ENCODE measurements at places on chromosomes 7 and 10.

DNA sequence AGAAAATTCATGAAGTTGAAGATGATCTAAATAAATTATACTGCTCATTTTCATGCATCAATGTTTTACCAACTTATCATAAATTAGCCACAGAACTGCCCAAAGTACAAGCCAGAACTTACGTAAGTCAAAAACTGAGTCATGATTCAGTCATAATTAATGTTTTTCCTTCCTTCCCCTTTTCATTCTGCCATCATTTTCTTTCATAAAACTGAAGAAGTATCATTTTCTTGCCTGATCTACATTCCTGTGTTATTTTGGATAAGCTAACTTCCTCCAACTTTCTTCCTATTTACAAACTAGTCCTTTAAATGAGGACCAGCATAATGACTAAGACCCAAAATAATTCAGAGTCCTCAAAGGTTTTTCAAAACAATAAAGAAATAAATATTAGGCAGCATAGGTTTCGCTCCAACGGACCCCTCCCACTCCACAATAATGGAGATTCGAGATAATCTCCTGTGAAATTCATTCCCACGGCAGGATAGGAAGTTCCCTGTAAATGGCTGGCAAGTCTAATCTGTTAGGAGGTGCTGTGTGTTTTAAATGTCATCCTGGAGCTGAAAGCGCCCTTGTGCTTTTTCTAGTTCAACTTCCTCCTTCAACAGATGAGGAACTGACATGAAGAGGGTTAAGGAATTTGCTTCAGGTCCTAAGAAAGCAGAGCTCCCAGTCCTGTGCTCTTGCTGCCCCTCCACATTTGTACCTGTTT, 218.9 kb downstream of the DOCK4 start:
- H3K27ac ChIP-seq, result no peak overlapping the region
- no peaks in the 10 kb centered on the region for H3K4me1 ChIP-seq
- DNase-seq, result no peak
- no peaks in the 10 kb centered on the region for H3K27me3 ChIP-seq
- no peak overlapping the region for H3K4me3 ChIP-seq

GRCh38 chr7:151380199-151381097, 29.4 kb downstream of the WDR86 start:
- peaks cover 4% of the 10 kb centered on the region for H3K4me1 ChIP-seq
- no peak for DNase-seq
- H3K4me3 ChIP-seq, result no peak overlapping the region
- peaks cover 26% of the 10 kb centered on the region for H3K27me3 ChIP-seq
- H3K27ac ChIP-seq, result no peak overlapping the region

- no peak for DNase-seq
- no peak overlapping the region for H3K27ac ChIP-seq
- no peaks in the 10 kb centered on the region for H3K27me3 ChIP-seq
- H3K4me1 ChIP-seq, result peaks cover 6% of the 10 kb centered on the region
Observed at GRCh38 chr10:34824870-34825269, 9.8 kb upstream of the PARD3 start.

- no peaks in the 10 kb centered on the region for H3K36me3 ChIP-seq
- DNase-seq, result no peak
- H3K4me3 ChIP-seq, result peak overlapping the region; percentile 49
- H3K4me1 ChIP-seq, result peaks cover 2% of the 10 kb centered on the region
- peaks cover 67% of the 10 kb centered on the region for H3K27me3 ChIP-seq
Observed at GRCh38 chr10:127738512-127739424, 1.8 kb downstream of the FOXI2 start.

DNA sequence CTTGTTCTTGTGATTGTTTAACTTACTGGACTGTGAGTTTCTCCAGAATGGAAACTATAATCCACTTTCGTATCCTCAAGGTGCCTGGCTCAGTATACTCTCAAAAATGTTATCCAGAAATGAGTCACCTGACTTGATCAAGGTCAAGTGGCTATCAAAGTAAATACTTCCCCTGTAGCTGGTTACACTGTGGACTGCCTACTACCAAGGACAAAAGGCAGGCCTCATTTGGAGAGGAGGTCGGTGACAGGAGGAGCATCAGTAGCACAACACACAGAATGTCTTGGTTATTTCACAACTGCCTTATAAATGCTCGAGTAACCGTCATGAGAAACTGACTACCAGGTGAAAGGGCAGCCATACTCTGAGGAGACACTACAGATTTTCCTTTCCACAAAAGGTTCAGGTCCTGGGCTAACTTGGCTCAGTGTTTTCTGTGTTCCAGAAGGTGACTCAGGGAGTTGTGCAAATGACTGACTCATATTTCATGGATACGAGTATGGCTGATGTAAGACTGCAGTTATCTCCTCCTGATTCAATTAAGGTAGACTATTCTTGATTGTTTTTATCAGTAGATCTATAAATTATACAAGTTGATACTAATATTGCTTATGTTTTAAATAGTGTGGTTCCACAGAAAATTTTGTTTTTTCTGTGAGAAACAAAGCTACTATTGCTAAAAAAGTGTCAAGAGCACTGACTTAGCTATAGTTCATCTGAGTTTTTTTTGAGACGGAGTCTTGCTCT, 4.2 kb upstream of the CCNY start:
- H3K27ac ChIP-seq, result peak overlapping the region; percentile 26
- no peak overlapping the region for H3K4me3 ChIP-seq
- peaks cover 14% of the 10 kb centered on the region for H3K4me1 ChIP-seq
- DNase-seq, result no peak
- peaks cover 6% of the 10 kb centered on the region for H3K36me3 ChIP-seq

GRCh38 chr7:20440472-20441105, 109.9 kb downstream of the ITGB8 start:
- no peaks in the 10 kb centered on the region for H3K36me3 ChIP-seq
- peaks cover 3% of the 10 kb centered on the region for H3K27me3 ChIP-seq
- H3K4me3 ChIP-seq, result no peak overlapping the region
- peaks cover 7% of the 10 kb centered on the region for H3K4me1 ChIP-seq
- DNase-seq, result no peak

DNA sequence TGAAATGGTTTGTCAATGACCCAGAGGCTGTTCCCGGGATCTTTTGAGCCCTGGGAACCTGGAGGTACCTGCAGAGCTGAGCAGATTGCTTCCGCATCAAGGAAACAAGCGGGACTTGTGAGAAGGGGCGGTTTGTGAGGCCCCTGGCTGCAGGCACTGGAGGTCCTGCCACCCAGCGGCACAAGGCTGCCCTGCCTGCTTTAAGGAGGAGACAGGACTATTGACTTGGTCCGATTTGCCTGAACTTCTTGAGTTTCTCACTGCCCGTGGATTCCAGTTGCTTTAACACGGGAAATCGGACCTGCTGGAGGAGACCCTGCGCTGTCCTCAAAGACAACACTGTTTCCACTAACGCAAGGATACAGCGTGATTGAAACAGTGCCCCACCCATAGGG, 130.1 kb downstream of the DNAJB6 start:
- H3K4me3 ChIP-seq, result no peak overlapping the region
- H3K4me1 ChIP-seq, result peaks cover 22% of the 10 kb centered on the region
- H3K27me3 ChIP-seq, result peaks cover 68% of the 10 kb centered on the region
- DNase-seq, result no peak
- no peak overlapping the region for H3K27ac ChIP-seq

DNA sequence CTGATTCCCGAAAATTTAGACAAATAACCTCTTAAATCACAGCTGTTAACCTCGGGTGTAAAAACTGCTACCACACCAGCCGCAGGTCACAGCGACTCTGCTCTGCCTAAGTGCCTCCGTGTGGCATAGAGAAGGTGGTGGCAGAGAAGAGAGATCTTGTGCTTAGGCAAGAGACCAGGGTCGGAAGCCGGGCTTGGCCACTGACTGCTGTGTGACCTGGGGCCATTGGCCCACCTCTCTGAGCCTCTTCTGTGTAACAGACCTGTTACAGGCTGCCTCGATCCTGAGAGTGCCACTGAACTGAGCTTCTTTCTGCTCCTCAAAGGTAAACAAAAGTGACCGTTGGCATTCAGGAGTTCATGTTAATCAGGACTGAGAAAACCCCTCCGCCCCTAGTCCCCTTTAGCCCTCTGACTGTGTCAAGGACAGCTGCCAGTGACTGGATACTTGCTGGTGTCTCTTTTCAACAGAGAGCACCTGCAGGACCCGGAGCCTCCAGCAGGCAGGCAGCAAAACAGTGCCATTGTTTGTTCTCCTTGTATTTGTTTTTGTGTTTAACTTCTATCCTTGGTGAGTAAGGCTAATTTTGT, 36.5 kb downstream of the ZMIZ1 start:
- DNase-seq, result no peak
- peaks cover 32% of the 10 kb centered on the region for H3K4me1 ChIP-seq

DNA sequence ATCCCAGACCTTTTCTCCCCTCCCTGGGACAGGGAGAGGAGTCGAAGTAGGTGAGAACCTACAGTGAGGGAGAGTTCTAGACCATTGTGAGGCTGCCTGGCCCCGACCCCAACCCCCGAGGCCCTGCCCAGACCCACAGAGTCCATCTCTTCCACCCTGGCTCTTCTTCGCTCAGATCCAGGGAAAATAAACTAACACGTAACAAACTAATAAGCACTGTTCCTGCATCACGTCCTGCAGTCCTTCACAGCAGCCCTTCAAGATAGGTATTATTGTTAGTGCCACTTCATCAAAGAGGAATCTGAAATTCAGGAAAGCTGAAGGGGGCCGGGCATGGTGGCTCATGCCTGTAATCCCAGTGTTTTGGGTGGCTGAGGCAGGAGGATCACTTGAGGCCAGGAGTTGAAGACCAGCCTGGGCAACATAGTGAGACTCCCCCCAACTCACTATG, at the start of gene SPACDR:
TSS of gene SPACDR (minus strand) at position 51 of the 451 bp plus-strand sequence. CDS start 235 bp downstream, outside the sequence.
- no peak within 1 kb of the TSS for H3K27ac ChIP-seq
- DNase-seq, result no peak
- no peak within 1 kb of the TSS for H3K4me3 ChIP-seq
- H3K27me3 ChIP-seq, result no peaks in the 10 kb centered on the region
- H3K4me1 ChIP-seq, result no peaks in the 10 kb centered on the region
- H3K36me3 ChIP-seq, result no peaks in the 10 kb centered on the region

DNA sequence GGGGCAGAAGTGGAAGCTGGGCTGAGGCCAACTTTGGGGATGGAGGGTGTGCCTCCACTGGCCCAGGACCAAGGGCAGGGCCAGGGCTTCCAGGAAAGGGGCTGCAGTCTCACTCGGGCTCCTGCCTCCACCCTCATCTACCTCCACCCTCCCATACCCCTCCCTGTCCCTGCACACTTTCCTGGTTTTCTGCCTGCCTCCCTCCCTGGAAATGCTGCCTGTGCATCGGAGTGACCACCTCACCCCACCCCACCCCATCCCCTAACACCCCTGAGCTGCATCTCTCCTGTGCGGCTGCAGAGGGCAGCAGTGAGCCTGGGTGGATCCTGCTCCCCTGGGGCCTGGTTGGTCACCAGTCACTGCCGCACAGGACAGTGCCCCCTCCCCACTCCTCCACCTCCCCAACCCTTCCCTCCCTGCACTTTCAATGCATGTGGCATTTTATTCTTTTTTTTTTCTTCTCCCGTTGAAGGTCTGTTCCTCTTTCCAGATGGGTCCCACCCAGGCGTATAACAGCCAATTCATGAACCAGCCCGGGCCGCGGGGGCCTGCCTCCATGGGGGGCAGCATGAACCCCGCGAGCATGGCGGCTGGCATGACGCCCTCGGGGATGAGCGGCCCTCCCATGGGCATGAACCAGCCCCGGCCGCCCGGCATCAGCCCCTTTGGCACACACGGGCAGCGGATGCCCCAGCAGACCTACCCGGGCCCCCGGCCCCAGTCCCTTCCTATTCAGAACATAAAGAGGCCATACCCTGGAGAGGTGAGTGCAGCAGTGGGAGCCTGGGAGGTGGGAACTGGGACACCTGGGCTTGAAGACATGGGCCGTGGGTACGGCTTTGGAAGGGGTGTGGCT, 54.1 kb upstream of the PPIF start:
- no peaks in the 10 kb centered on the region for H3K27me3 ChIP-seq
- peaks cover 20% of the 10 kb centered on the region for H3K36me3 ChIP-seq
- DNase-seq, result no peak
- no peak overlapping the region for H3K4me3 ChIP-seq
- H3K4me1 ChIP-seq, result no peaks in the 10 kb centered on the region

DNA sequence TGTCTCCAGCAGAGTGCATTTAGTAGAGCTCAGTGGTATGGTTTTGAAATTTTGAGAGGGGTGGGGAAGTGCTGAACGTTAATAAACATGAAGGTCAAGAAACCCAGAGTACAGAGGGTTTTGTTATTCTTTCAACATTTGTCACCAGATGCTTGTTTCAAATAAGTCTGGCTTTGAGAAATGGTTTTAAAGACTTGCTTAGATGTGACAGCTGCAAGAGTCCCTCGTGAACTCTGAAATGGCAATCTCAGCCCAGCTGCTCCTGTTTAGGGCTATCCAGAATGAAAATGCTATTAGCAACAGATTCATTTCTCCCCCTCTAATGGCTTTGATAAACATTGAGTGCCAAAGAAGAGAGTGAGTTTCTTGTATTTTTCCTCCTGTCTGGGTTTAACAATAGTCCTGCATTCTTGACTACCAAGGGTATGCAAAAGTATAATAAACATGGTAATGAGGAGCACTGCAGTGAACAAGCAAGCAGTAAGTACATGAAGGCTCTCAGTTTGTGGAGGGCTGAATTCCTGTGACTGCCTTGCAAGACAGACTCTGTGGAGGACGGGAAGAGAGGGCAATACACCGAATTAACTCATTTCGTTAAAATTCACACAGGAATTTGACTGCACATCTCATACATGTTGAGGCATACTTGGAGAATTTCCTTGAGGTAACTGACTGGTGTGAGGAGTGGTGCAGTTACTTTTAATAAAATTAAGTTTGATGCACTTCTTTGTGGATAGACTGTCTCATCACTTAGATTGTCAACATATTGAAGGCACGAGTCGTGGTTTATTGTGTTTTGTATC, 490.9 kb downstream of the REEP3 start:
- H3K4me3 ChIP-seq, result no peak overlapping the region
- H3K4me1 ChIP-seq, result peaks cover 2% of the 10 kb centered on the region
- H3K27me3 ChIP-seq, result no peaks in the 10 kb centered on the region
- H3K27ac ChIP-seq, result no peak overlapping the region
- DNase-seq, result no peak

GRCh38 chr7:164882-165660, 27.3 kb upstream of the FAM20C start:
- peak overlapping the region; percentile 87 for H3K27ac ChIP-seq
- no peak for DNase-seq
- H3K36me3 ChIP-seq, result no peaks in the 10 kb centered on the region
- no peak overlapping the region for H3K4me3 ChIP-seq
- peaks cover 23% of the 10 kb centered on the region for H3K4me1 ChIP-seq

DNA sequence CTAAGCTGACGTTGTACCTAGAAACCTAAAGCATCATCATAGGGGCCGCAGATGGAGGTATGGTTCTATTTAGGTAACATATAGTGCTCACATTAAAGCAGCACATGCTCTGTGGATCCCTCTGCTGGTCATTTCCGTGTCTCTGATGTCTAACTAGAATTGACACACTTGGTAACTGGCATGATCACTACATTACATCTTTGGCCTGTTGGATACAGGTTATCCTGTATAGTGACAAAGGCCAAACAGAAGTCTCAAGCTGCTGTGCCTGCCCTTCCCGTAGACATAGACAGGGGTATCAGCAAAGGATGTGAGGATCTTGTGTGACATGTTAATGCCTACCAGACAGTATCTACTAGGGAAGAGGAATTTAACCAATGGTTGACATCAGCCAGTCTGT, 51.2 kb downstream of the KIF5B start:
- DNase-seq, result no peak
- H3K27me3 ChIP-seq, result no peaks in the 10 kb centered on the region
- peaks cover 18% of the 10 kb centered on the region for H3K36me3 ChIP-seq
- H3K4me3 ChIP-seq, result no peak overlapping the region
- H3K27ac ChIP-seq, result peak overlapping the region; percentile 73
- H3K4me1 ChIP-seq, result peaks cover 17% of the 10 kb centered on the region

- no peak for DNase-seq
- H3K36me3 ChIP-seq, result no peaks in the 10 kb centered on the region
- no peak within 1 kb of the TSS for H3K4me3 ChIP-seq
- H3K27ac ChIP-seq, result no peak within 1 kb of the TSS
- H3K27me3 ChIP-seq, result peaks cover 4% of the 10 kb centered on the region
Observed at GRCh38 chr10:88851706-88852105, at the start of gene ANKRD22. Gene ANKRD22, minus strand, starts transcription at chr10:88851844. Its CDS starts 237 bp downstream, at chr10:88851607.

- H3K27me3 ChIP-seq, result peaks cover 10% of the 10 kb centered on the region
- no peaks in the 10 kb centered on the region for H3K36me3 ChIP-seq
- no peak overlapping the region for H3K4me3 ChIP-seq
- H3K4me1 ChIP-seq, result peaks cover 23% of the 10 kb centered on the region
Observed at GRCh38 chr10:14409247-14409646, 78.5 kb upstream of the FRMD4A start.

All from progenitor cell of endocrine pancreas (in vitro differentiated cells).